T-cell (primary cell): ENCODE measurements at places on chromosomes 16 and 17.

GRCh38 chr16:85681255-85681654 is 7.5 kb downstream of the GINS2 start:
- DNase-seq = no peak

GRCh38 chr16:49661465-49662187 is 194.3 kb downstream of the ZNF423 start:
- DNase-seq = no peak

GRCh38 chr17:36148559-36149295 is 27.7 kb downstream of the TBC1D3B start:
- peak; percentile 60 for DNase-seq

- DNase-seq = peak; percentile 37
Measured at GRCh38 chr17:76063875-76064546, 8.3 kb downstream of the SRP68 start.
